ENCODE measurements at places on chromosomes 3 and 15. TPM values are rescaled to one million over a fixed set of nuclear protein-coding genes. Genes with fewer than 3 reads are reported as not detected.

- DNase-seq: no peak
Observed at GRCh38 chr3:45865563-45865962, 20.8 kb upstream of the CCR9 start.

CYP8B1 gene
- not detected for polyA plus RNA-seq

GPR160 gene
- 0.31 TPM for polyA plus RNA-seq

DNA sequence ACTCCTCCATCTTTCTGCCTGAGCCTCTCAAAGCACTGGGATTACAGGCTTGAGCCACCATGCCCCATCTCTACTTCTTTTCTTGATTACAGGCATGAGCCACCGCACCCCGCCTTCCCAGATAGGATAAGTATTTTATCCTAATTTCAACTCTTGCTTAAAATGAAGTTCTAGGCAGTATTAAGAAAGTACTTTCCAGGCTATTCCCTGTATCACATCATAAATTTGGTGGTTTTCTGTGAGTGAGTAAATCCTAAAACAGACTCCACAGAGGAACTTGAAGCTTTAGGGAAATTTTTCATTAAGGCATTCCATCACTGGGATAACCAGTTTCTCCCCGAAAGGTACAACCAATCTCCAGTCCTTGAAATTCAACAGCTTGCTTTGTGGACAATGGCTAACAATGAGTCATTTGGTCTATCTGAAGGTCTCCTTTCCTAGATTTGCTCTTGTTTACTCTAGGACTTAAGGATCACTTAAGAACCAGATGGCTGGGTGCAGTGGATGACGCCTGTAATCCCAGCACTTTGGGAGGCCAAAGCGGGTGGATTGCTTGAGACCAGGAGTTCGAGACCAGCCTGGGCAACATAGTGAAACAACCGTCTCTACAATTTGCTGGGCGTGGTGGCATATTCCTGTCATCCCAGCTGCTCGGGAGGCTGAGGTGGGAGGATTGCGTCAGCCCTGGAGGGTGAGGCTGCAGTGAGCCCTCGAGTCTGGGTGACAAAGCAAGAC lies 49.7 kb upstream of the SKIL start:
- DNase-seq: no peak

DNA sequence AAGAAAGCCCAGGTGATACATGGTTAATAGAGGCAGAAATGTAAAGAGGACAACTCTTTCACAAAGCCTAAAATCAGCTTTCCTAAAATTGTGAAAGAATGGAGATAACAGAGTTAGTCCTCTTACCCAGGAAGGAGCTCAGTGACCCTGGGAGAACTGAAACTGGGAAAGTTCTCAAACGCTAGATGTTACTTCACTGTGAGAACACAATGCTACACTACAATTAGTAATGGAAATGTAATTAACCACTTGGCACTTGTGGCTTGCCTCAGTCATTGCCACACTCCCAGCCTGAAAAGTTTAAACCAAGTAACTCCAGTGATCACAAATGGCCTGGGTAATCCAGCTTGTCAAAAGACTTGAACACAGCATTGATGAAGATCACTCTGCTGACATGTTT lies 102.7 kb upstream of the FGF7 start:
- DNase-seq: no peak

CD96 gene
- polyA plus RNA-seq: 0.06 TPM

DNA sequence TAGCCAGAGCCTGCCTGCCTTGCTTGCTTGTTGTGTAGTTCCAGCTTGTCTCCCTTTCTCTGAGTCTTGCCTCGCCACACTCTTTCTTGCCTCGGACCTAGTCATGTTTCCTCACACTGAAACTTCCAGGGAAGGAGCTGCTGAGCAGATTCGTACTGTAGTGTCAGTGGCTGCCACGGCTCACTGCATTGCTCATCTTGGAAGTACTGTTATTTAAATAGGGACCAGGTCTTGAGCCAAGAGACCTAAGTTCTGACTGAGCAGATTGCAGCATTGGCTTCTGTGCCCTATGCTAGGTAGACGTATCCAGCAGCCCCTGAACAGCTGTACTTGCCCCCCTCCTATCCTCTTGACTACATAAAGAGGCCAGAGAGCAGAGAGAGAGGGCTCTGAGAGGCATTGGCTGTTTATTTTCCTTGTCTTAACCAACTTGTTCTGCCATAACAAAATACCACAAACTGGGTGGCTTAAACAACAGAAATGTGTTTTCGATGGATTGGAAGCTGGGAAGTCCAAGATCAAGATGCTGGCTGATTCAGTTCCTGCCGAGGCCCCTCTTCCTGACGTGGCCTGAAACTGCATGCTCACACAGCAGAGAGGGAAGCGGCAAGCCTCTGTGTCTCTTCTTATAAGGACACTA lies 5.8 kb upstream of the RARRES1 start:
- DNase-seq: no peak

GRCh38 chr3:7309641-7310102 lies 448.8 kb downstream of the GRM7 start:
- DNase-seq: no peak

- no peak for DNase-seq
Observed at GRCh38 chr3:185534511-185534910, 17.9 kb downstream of the LIPH start.

GRCh38 chr15:94047566-94047965 lies 183.8 kb upstream of the MCTP2 start:
- no peak for DNase-seq

- peak; percentile 90 for DNase-seq
Observed at GRCh38 chr3:50365080-50365841, 5.9 kb upstream of the TMEM115 start.

- DNase-seq: peak; percentile 39
Observed at GRCh38 chr3:113560831-113561623, 28.7 kb downstream of the SIDT1 start.

GRCh38 chr15:25711164-25711563 lies 152.0 kb downstream of the ATP10A start:
- no peak for DNase-seq

DNA sequence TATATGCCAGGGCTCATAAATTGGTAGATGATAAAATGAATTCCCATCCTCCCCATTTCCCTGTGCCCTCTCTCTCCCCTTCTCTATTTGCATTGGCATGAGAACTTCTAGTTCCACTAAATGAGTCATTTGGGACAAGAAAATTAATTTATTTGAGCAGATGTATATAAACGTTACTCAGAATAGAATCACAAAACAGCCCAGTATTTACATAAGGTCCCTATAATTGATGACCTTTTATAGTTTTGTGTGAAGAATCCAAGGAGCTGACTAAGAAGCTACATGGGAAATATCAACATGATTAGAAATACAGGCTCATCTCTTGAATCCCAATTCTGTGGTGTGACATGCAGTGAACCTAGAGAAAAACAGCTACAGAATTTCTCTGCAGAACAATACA lies 617.7 kb upstream of the NR2F2 start:
- no peak for DNase-seq

CFAP100 gene
- polyA plus RNA-seq: not detected

CSPG4 gene
- 0.35 TPM for polyA plus RNA-seq

DNA sequence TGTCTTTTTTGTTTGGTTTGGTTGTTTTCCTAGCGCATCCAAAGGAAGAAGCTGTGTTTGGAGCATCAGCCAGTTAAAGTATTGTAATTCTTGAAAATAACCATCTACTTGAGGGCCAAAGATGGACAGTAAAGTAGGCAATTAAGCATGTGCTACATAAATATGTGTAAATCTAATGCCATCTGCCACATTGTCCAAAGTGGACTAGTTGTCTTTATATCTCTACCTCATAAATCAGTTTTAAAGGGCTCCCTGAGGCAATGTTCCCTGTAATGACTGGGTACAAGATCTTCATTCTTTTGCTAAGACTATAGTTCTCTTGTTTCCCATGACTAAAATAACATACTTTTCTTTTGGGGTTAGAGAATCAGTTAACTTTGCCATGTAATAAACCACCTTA lies 460.0 kb upstream of the RARB start:
- DNase-seq: no peak

DNA sequence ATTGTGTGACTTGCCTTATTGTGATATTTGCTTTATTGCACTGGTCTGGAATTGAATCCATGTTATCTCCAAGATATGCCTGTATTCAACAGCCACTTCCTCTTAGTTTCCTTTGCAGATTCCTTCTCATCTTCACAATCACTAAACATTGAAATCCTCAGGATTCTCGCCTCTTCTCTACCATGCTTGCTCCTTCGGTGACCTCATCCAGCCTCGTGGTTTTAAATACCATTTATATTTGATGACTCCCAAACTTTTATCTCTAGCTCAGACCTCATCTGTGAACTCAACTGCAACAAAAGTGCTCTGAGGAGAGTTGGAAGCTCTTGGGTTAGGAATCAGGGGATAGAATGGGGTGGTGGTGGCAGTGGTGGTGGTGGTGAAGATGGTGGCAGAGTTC lies 19.9 kb downstream of the POLR2M start:
- DNase-seq: no peak

DNA sequence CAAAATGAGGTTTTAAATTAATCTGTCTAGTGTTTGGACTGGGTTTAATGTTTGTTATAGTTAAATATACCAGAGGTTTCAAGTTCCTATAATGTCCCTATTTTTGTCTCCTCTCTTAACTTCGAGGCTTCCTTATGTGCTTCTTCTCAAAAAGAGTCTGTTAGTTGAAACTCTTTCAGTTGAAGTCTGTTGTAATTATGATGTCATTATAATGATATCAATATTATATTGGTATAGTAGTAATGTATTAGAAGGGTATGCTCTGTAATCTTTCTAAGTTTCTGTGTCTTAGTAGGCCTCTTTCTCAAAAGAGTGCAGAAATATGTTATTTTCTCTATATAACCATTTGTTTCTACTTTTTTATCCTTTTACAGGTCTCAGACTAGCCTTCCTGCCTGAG lies 1148.0 kb downstream of the NSUN3 start:
- no peak for DNase-seq

DNAJB11 gene
- 36.0 TPM for polyA plus RNA-seq

DNA sequence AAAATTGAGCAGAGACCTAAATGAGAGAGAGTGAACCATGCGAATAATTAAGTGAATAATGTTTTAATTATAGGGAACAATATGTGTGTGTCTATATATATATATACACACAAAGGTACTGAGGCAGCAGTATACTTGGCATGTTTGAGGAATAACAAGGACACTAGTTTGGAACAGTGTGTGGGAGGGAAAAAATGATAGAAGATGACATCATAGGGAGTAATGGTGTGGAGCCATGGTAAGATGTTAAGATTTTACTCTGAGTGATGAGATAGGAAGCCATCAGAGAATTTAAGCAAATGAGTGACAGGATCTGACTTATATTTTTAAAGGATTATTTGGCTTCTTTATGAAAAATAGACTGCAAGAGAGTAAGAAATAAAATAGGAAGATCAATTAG lies 29.1 kb downstream of the DTWD1 start:
- DNase-seq: no peak

MIX23 gene
- polyA plus RNA-seq: 11.0 TPM

HIGD2B gene
- not detected for polyA plus RNA-seq

GREM1 gene
- polyA plus RNA-seq: 46.4 TPM

GRCh38 chr3:43670635-43671522 lies 19.9 kb upstream of the ABHD5 start:
- no peak for DNase-seq

DNA sequence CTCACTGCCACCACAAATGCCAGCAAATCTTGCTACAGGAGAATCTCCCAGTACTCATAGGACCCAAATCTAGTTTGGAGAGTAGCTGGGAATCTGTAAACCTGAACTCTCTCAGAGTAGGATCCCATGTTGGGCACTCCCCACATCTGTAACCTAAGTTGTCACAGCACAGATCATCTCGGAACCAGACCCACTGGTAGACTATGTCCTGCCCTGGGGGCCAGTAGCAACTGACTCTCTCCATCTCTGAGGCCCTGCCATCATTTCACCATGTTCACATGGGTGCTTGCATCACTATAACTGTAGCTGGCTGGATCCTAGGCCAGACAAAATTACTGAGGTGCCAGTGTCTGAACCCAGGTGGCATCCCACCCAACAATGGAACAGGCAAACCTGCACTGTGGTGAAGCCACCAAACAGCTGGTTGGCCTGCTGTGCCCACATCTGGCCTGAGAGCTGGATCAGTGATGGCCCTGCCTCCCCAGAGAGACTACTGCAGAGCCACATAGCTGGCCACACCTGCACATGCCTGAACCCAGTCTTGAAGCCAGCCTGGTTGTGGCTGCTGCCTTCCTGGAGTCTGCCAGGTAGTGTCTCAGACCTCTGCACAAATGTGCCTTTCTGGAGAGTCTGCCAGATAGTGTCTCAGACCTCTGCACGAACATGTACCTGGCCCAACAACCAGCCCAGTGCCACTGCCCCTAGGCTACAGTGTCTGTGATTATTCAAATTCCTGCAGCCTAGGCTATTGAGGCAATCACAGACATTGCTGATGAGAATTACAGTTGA lies 82.0 kb downstream of the ISL2 start:
- DNase-seq: no peak

PLCB2 gene
- 0.15 TPM for polyA plus RNA-seq

- DNase-seq: peak; percentile 64
Observed at GRCh38 chr15:66724732-66725463, 22.9 kb downstream of the SMAD6 start.

DPPA2 gene
- not detected for polyA plus RNA-seq

DNA sequence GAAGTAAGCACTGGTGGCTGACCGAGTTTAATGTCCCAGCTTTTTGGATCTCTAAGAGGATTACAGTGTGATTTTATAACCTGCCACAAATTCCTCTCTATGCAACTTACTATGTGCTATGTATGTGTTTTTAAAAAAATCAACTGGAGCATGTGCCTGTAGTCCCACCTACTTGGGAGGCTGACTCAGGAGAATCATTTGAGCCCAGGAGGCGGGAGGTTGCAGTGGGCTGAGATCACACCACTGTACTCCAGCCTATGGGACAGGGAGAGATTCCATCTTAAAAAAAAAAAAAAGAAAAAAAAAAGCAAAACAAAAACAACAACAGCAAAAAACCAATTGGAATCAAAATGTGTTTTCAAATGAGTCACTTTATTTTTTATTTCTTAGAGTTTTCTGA lies 29.6 kb downstream of the DUT start:
- no peak for DNase-seq

DNA sequence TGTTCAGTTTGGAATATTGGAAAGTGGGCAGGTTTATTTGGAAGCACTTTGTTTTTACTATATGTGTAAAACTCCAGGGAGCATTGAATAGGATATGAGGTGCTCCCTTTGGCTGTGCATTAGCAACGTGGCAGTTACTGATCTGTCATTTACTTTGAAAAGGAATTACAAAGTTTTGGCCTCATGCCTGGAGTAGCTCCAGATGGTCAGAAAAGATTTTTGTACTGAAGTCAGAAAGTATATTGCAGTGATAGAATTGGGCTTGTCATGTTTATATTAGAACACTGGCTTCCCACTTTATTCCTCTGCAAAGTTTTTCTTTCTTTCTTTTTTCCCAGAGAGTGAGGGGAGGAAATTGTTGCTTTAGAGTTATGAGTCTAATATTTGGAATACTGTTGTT lies 26.1 kb downstream of the FNDC3B start:
- no peak for DNase-seq

CRTC3 gene
- 16.7 TPM for polyA plus RNA-seq

DNA sequence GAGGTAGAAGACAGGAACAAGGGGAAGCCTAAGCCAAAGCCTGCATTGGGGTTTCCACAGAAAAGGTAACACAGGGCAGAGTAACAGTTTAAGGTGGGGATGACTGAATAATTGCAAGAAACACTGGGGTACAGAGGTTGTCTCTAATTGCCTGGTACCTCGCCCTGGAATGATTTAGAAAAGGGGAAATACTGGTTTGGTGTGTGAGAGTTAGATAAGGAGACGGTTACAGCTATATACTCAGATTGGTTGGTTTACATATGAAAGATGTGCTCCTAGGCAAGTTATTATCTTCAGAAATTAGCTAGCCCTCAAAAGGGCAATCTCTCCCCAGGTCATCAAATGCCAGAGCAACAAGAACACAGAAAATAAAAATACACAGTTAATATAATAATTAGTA lies 58.8 kb downstream of the SMARCC1 start:
- no peak for DNase-seq

DNAJB8 gene
- polyA plus RNA-seq: not detected

TPRG1 gene
- 1.8 TPM for polyA plus RNA-seq

Data from SK-N-SH (cell line).